ENCODE measurements at places on chromosomes 12 and 14.
A peak's percentile ranks its signal among the peaks of the same experiment; 100 is the strongest.

- DNase-seq = no peak
These were observed 278.2 kb downstream of the FOXN3 start for GRCh38 chr14:89138846-89139245.

DNA sequence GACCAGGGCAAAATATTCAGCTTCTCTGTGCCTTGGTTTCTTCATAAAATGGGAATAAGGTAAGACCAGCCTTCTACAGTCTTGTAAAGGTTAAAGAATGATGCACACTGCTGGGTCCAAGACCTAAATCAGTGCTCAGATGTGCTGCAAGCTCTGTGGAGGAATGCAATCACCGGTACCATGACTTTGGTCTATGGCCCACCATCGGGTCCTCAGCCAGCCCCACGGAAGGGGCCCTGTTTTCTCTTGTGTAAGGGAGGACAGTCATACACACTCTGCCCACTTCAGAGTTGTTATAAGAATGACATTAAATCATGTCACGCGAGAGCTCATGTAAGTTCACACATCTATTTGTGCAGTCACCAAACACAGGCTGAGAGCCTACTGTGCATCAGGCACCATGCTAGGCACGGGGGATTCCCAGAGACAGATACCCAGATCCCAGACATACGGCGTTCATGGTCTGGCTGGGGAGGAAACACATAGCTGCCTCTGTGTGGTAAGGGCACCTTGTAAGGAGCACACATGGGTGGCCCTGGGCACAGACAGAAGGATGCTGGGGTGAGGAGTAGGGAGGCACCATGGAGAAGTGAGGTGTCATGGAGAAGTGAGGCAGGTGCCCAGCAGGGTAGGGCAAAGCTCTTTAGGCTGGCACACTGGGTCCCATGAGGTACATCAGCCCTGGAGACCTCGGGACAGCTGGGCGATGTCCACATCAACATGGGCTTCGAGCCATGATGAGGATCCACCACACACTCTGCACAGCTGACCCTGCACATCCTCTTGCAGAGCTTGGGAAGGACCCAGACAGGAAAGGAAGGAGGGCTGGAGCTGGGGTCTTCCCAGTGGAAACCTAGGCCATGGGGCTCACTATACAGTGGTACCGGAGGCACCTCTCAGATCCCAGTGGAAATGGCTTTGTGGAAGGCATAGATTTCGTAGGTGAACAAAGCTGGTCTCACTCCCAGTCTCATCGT, 190.4 kb upstream of the DIO3 start:
- DNase-seq = no peak

DNA sequence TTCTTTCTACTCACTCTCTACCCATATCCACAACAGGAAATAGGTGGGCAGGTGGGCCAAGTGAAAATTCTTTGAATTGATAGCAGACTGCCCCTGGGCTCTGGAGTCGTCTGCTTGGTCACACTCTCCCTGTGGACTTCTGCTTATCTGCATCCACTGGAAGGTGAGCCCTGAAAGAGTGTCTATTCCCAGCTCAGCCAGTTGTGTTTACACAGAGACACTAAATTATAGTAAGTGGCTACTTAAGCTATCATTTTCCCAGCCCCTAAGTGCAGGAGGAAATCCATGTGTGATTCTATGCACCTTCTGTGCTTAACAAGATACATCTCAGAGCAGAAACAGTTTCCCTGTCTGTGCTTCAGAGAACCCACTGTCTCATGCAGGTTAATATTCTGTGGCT, 338.4 kb downstream of the FUT8 start:
- DNase-seq = no peak

DNA sequence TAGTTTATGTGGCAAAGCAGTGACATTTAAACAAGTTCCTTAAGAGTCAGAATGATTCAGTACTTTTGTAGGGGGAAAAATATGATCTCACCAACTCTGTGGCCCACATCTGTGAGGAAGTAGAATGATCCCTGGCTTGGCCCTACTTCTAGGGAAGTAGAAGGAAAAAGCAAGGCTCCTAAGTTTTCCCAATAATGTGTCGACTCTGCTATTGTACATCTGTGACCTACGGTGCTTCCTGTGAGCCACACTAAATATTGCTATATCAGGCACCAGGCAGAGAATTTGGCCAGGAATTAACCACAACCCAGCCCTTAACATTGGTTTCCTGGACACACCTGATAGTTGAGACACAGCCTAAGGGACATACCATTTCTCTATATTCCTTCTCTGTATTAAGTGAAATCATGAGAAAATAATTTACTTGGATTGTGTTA, 9.3 kb upstream of the NID2 start:
- no peak for DNase-seq

DNA sequence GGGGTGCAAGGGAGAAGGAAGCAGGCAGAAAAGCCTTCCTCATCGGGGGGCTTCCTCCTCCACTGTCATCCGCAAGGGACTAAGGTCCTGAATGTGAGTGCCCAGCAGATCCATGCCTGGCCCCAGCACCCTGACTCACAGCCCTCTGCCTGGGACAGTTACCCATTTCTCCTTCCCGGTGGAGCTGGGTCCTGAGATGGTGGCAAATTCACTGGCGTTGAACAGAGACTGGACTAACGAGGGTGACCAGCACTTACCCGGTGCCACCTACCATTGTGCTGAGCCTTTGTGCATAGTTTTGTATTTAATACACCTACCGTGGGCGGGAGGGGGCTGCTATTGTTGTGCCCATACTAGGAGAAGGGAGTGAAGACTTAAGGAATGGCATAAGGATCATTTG, 30.9 kb upstream of the PLEKHG6 start:
- DNase-seq = no peak

DNA sequence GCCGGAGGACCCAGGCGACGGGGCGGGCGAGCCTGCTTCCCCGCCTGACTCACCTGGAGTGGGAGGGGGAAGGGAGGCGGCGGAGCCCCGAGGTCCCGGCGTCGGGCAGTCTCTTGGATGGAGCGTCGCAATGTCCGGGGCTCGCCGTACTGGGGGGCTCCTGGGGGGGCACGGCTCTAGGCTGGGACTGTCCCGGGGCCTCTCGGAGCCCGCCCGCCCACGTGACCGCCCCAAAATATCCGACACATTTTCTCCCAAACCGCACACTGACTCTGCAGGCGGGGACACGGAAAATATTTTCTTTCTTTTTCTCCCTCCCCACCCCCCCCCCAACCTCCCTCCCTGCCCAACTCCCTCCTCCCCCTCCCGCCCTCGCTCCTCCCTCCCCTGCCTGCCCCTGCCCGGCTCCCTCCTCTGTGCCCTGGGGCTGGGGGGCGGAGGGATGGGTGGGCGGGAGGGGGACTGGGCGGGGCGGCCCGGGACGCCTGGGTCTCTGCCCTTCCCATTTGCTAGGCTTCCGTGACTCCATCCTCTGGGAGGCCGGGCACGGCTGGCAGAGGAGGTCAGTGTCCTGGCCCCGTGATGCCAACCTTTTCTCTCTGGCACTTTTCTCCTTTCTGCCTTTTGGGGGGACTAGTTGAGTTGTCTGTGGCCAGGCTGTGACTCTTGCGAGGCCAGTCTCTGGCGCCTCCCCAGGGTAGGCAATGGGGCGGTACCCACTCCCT, at the start of gene RARG:
Gene RARG, minus strand, starts transcription at position 289 of the 725 bp plus-strand sequence. CDS start 4,664 bp downstream, outside the sequence.
- DNase-seq = peak; percentile 92

- DNase-seq = no peak
These were observed 207.9 kb downstream of the TTC7B start for GRCh38 chr14:90608281-90608680.

DNA sequence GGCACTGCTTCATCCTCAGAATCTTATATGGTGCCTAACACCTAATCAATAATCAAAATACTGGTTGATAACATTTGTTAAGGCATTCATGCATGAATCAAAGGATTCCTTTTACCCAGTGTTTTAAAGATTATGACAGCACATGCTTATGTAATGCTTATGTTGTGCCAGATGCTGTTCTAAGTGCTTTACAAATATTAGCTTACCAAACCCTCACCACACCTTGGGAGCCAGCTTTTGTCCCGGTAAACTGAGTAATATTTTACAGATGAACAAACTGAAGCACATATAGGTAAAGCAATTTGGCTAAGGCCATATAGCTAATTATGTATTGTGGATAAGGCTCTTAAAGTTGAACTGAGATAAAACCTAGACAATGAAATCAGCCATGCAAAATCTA, 209.2 kb downstream of the ALX1 start:
- DNase-seq = no peak

DNA sequence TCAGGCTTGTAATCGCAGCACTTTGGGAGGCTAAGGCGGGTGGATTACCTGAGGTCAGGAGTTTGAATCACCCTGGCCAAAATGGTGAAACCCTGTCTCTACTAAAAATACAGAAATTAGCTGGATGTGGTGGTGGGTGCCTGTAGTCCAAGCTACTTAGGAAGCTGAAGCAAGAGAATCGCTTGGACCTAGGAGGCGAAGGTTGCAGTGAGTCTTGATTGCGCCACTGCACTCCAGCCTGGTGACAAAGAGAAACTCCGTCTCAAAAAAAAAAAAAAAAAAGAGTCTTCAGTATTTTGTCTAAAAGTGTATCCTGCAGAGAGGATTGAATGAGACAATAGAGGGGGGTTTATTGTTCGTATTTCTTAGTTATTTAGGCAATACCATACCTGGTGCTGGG, 25.3 kb downstream of the FOXA1 start:
- no peak for DNase-seq

- no peak for DNase-seq
These were observed 74.2 kb downstream of the NOC4L start for GRCh38 chr12:132218527-132218875.

DNA sequence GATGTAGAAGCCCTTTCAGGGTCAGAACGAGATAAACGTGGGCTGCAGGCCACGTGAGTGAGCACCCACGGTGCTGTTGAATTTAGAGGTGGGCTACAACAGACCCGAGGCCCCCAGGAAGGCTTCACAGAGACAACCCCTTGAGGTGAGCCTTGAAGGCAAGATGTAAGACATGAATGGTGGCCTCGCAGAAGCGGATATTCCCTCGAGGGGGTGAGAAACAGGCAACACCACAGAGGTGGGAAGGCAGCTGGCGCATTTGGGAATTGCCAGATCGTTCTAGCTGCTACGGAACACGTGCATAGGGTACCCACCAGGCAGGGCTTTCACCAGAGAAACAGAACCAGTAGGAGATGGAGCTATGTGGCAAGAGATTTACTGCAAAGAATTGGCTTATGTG, 22.6 kb upstream of the ATP2A2 start:
- no peak for DNase-seq

DNA sequence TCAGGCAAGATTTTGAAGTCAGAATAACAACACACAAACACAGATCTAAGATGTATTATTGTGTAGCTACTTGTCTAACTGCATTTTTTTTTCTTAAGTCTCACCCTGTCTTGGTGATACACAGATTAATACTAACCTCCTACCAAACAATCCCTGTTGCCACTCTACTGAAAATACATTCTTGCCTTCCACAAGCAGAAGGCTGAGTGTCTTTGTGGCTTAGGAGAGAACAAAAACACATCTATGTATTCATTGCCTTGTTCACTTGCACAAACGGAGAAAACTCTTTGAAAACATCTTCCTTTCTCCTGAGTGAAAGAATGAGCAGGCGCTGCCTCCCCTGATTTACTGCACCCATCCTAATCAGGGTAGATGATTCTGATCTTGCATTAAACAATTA, 642.2 kb downstream of the DIO2 start:
- DNase-seq = no peak

DNA sequence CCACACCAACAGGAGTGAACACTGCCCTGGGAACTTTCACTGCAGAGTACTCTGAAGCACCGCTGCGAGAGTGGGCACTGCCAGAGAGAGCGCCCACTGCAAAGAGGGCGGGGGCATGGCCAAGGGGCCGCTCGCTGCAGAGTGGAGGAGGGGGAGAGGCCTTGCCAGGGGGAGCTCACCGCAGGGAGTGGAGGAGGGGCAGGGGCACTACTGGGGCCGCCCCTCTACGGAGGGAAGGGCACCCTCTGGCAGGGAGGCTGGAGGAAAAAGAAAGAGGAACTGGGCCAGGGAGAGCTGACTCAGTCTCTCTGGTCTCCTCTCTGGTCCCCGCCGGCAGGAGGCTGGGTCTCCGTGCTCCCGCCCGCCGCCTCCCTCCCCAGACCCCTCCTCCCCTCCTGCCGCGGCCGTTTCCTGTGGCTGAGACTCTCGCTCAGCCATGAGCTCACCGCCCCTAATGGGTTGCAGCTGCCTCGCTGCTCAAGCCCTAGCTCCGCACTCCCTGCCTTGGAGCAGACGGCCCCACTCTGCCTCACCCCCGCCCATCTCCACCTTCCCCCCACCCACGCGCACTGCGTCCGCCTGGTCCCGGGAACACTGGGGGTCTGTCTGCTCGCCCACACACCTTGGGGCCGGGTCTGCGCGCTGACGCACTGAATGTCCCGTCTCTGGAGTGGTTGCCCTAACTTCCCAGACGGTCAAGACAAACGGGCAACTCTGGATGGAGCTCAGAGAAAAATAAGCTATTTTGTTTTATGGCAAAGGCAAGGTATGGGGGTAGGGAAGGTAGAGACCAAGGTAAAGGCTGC, 1.3 kb downstream of the ARHGEF40 start:
- DNase-seq = peak; percentile 95

All from AG08395 (cell line).